Breast epithelium (tissue), 4 donors: ENCODE measurements at places on chromosomes 7 and 10. TPM values are rescaled to one million over a fixed set of nuclear protein-coding genes. Genes with fewer than 3 reads are reported as not detected.

The IDI2 gene
- not detected for total RNA-seq

GRCh38 chr7:87816389-87816788, 59.8 kb downstream of the SLC25A40 start:
- H3K4me1 ChIP-seq, result no peaks in the 10 kb centered on the region
- H3K27ac ChIP-seq, result no peak overlapping the region
- DNase-seq, result no peak
- no peaks in the 10 kb centered on the region for H3K36me3 ChIP-seq
- no peaks in the 10 kb centered on the region for H3K27me3 ChIP-seq

GRCh38 chr7:20411372-20411771, 80.7 kb downstream of the ITGB8 start:
- no peaks in the 10 kb centered on the region for H3K27me3 ChIP-seq
- no peak overlapping the region for H3K27ac ChIP-seq
- no peak for DNase-seq
- no peaks in the 10 kb centered on the region for H3K36me3 ChIP-seq
- H3K4me1 ChIP-seq, result no peaks in the 10 kb centered on the region

GRCh38 chr10:113563306-113564088, 10.6 kb downstream of the HABP2 start:
- H3K4me1 ChIP-seq, result no peaks in the 10 kb centered on the region
- H3K4me3 ChIP-seq, result peak overlapping the region; percentile 61
- no peaks in the 10 kb centered on the region for H3K27me3 ChIP-seq
- H3K36me3 ChIP-seq, result no peaks in the 10 kb centered on the region
- DNase-seq, result peak; percentile 72
- H3K27ac ChIP-seq, result no peak overlapping the region

DNA sequence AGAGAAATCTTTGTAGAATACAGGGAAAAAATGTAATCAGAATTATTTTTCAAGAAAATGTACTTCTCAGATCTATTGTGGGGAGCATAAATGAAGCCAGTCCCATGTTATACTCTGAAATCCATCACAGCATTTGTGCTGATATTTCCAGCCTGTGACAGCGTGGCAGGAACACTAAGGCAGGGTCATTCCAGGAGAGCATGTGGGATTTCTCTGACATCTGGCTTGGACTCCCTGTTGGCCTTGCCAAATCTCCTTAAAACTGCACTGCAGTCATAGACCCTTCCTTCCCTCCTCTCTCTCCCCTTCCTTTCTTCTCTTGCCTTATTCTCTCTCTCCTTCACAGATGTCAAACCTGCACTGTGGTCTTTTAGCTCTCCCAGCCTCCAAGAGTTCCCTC, 6.5 kb upstream of the TSPAN13 start:
- H3K36me3 ChIP-seq, result no peaks in the 10 kb centered on the region
- H3K4me1 ChIP-seq, result no peaks in the 10 kb centered on the region
- DNase-seq, result no peak
- H3K27me3 ChIP-seq, result no peaks in the 10 kb centered on the region

GRCh38 chr10:80535671-80536360, 1.9 kb upstream of the SH2D4B start:
- H3K27me3 ChIP-seq, result no peaks in the 10 kb centered on the region
- no peaks in the 10 kb centered on the region for H3K4me1 ChIP-seq
- peak overlapping the region; percentile 79 for H3K27ac ChIP-seq

The RARRES2 gene
- total RNA-seq, result 267 TPM

DNA sequence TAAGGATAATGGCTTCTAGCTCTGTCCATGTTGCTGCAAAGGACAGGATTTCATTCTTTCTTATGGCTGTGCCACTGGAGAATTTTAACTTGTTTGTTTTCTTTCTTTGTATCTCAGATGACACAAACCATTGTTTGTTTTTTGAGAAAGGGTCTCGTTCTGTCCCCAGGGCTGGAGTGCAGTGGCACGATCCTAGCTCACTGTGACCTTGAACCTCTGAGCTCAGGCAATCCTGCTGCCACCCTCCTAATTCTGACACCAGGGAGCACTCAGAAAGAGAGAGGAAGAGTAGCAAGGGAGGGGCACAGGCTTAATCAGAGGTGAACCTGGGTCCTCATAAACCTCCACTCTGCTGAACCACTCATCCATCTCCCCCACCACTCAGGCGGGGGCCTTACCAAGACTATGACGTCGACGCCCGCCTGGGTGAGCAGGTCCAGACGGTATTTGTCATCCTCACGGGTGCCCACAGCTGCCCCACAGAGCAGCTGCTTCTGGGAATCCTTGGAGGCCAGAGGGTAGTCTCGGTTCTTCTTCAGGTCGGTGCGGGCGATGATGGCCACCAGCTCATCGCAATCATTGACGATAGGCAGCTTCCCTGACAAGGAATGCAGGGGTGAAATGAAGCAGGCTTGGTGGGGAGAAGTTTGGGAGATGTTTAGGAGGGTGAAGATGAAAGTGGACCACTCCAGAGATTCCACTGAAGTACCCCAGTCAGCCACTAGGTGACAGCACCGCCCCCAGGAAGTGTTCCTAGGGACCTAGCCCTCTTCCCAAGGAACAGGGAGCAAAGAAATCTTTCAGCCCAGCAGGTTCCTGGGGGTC, 11.6 kb downstream of the IMPDH1 start:
- no peaks in the 10 kb centered on the region for H3K4me1 ChIP-seq
- H3K4me3 ChIP-seq, result no peak overlapping the region
- no peaks in the 10 kb centered on the region for H3K27me3 ChIP-seq
- H3K27ac ChIP-seq, result no peak overlapping the region
- DNase-seq, result no peak
- no peaks in the 10 kb centered on the region for H3K36me3 ChIP-seq

The STEAP1B gene
- 1.0 TPM for total RNA-seq

DNA sequence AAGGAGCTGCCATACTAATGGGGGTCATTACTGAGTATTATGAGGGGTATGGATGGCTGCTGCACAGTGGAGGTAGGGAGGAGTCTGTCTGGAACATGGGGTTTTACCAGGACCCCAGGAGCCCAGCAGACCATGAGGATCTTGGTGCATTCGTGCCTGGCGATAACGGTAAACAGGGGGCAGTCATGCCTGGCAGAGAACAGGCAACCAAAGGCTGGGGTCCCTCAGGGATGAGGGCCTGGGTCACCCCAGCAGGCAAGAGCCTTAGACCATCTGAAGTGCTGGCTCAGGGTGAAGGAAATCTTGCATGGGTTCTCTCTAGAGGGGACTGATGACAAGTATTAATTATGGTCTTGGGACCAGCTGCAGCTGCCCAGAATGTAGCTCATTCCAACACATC, 46.1 kb downstream of the MYL10 start:
- H3K27ac ChIP-seq, result no peak overlapping the region
- H3K36me3 ChIP-seq, result no peaks in the 10 kb centered on the region
- H3K27me3 ChIP-seq, result no peaks in the 10 kb centered on the region

- no peak overlapping the region for H3K27ac ChIP-seq
- DNase-seq, result no peak
Observed at GRCh38 chr10:11118686-11119085, 101.0 kb downstream of the CELF2 start.

GRCh38 chr10:47378183-47378510, 5.9 kb downstream of the ZNF488 start:
- H3K4me1 ChIP-seq, result no peaks in the 10 kb centered on the region
- H3K27ac ChIP-seq, result no peak overlapping the region
- no peaks in the 10 kb centered on the region for H3K36me3 ChIP-seq

The RSPH10B gene
- total RNA-seq, result 0.15 TPM

GRCh38 chr7:17623546-17624185, 316.6 kb downstream of the SNX13 start:
- H3K27me3 ChIP-seq, result no peaks in the 10 kb centered on the region
- no peaks in the 10 kb centered on the region for H3K4me1 ChIP-seq
- H3K36me3 ChIP-seq, result no peaks in the 10 kb centered on the region
- no peak for DNase-seq

The ALOX5 gene
- total RNA-seq, result 49.0 TPM

The CPEB3 gene
- 12.1 TPM for total RNA-seq

The PDZD7 gene
- 0.66 TPM for total RNA-seq

DNA sequence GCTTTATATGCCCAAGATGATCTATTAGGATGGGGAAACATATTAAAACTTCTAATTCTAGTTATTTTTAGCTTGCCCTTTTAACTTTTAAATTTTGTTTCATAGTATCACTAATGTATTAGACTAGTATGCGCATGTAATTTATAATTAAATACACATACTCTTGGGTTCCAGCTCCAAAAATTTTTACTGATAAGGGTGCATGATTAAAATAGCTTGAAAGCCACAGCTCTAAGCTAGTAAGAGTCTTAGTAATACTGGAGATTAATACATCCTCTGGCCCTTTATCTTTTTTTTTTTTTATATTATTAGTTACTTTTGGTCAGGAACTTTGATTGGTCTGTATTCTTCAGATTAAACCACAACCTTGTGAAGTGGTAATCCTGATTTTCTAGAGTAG, 53.6 kb downstream of the ATXN7L1 start:
- no peak overlapping the region for H3K27ac ChIP-seq
- H3K27me3 ChIP-seq, result no peaks in the 10 kb centered on the region
- H3K4me3 ChIP-seq, result no peak overlapping the region

The RAMP3 gene
- 76.8 TPM for total RNA-seq

The MYO3A gene
- total RNA-seq, result 0.33 TPM

The NME8 gene
- total RNA-seq, result not detected

DNA sequence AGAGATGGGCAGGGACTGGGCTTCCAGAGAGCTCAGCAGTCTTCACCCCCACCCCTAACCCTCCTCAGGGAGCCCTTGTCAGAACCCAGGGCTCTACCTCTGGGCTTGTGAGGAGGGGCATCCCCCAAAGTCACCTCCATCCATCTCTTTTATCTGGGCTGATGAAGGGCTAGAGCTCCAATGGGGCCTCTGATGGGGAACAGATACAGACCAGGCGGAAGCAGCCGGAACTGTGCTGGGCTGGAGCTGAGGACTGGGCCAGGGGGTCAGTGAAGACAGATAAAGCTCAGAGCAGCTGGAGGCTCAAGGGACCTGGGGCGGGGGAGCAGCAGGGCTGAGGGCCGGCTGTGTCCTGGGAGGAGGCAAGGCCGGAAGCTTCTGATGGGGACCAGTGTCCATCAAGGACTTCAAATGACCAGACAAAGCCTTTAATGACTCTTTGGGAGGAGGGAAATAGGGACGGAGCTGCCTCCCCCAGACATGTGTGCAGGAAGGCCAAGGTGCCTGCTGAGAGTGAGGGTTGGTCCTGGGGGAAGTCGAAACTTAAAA, 10.2 kb downstream of the KAZALD1 start:
- DNase-seq, result no peak
- no peak overlapping the region for H3K4me3 ChIP-seq
- H3K27ac ChIP-seq, result no peak overlapping the region
- no peaks in the 10 kb centered on the region for H3K36me3 ChIP-seq
- H3K27me3 ChIP-seq, result peaks cover 43% of the 10 kb centered on the region
- H3K4me1 ChIP-seq, result no peaks in the 10 kb centered on the region

The CNNM1 gene
- 0.64 TPM for total RNA-seq

DNA sequence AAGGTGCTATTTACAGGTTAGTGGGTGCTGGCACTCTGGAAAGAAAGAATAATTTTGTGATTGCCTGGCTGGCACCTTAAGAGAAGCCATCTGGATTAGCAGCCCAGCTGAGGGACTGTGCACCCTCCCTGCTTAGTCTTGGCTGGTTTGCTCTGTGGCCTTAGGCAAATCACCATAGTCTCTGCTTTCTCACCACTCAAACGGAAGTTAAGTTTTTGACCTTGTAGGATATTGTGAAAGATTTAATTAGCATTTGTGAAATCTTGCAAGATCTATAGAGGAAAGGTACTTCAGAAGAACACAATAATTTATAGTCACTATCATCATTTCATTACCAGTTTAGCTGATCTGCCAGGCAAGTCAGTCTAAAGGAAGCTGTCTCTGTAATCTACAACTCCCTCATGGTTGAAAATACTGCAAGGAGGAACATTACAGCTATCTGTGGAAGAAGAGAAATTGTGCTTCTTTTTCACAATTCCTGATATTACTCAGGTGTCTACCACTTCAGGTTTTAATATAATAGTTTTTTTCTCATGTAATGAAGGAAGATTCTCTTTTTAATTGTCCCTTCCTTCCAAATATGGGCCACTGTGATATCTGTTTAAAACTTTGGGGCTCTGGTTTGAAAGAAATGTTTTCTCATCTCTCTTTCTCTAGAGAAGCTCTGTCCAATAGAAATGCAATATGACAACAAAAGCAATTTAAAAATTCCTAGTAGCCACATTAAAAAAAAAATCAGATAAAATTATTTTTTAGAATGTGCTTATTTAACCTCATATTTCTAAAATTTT, 219.6 kb downstream of the PTEN start:
- no peak overlapping the region for H3K27ac ChIP-seq
- no peaks in the 10 kb centered on the region for H3K27me3 ChIP-seq
- H3K36me3 ChIP-seq, result no peaks in the 10 kb centered on the region
- no peaks in the 10 kb centered on the region for H3K4me1 ChIP-seq
- no peak overlapping the region for H3K4me3 ChIP-seq
- DNase-seq, result no peak

DNA sequence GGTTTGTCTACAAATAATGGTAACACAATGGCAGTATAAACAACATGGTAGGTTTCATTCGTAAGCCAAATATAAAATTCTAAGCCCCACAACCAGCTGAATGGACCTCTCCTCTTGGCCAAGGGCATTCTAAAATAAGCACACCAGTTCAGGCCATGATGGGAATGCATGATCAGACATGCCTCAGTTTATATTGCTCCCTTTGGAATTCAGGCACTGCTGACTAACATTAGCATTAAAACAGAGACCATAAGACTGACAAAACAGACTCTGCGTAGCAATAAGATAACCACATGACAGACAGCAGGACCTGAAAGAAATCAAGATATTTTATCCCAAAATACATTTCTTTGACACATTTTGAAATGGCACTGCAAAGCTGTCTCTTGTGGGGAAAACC, 125.8 kb downstream of the FAM107B start:
- H3K27ac ChIP-seq, result peak overlapping the region; percentile 70
- no peaks in the 10 kb centered on the region for H3K27me3 ChIP-seq
- peaks cover 15% of the 10 kb centered on the region for H3K4me1 ChIP-seq
- DNase-seq, result no peak
- no peak overlapping the region for H3K4me3 ChIP-seq
- no peaks in the 10 kb centered on the region for H3K36me3 ChIP-seq

DNA sequence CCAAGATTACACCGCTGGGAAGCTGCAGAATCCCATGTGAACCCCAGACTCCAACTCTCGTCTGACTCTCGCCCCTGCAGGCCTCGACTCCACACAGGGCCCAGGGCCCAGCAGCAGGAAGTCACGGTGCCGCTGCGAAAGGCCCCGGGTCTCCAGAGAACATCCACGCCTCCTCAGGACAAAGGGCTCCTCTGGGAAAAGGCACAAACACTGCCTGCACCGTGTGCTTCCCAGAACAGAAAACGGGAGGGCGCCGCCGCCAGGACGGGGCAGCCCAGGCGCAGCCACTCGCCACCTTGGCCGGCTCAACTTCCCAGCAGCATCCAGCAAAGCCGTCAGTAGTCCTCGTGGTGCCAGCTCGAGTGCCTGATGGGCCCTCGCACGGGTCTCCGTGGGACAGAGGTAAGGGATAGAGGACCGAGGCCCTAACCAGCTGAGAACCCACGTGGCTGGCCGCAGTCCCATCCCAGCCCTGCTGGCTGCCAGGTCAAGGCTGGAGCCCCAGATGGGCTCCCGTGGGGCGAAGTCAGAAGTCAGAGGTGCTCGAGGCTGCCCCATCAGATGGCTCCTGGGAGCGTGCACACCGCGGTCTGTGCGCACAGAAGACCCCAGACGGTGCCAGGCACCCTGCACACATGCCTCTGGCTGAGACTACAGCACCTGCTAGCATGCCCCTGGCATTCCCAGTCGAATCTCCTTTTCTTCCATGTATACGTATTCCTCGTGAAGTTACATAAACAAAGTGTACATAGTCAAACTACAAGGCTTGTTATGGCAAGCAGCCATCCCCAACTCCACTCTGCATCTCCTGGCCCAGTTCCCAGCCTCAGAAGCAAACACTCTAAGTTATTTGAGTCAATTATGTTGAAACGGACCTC, 60.2 kb downstream of the MAD1L1 start:
- H3K27me3 ChIP-seq, result no peaks in the 10 kb centered on the region
- peaks cover 3% of the 10 kb centered on the region for H3K4me1 ChIP-seq
- no peak overlapping the region for H3K4me3 ChIP-seq
- H3K27ac ChIP-seq, result no peak overlapping the region
- H3K36me3 ChIP-seq, result no peaks in the 10 kb centered on the region
